Lung microvascular endothelial cell (primary cell): ENCODE measurements at places on chromosomes 7 and 10. TPM values are rescaled to one million over a fixed set of nuclear protein-coding genes. Genes with fewer than 3 reads are reported as not detected.
A peak's percentile ranks its signal among the peaks of the same experiment; 100 is the strongest.

WDFY4 gene
- total RNA-seq: under 0.01 and 0.87 TPM in 2 replicates

DNA sequence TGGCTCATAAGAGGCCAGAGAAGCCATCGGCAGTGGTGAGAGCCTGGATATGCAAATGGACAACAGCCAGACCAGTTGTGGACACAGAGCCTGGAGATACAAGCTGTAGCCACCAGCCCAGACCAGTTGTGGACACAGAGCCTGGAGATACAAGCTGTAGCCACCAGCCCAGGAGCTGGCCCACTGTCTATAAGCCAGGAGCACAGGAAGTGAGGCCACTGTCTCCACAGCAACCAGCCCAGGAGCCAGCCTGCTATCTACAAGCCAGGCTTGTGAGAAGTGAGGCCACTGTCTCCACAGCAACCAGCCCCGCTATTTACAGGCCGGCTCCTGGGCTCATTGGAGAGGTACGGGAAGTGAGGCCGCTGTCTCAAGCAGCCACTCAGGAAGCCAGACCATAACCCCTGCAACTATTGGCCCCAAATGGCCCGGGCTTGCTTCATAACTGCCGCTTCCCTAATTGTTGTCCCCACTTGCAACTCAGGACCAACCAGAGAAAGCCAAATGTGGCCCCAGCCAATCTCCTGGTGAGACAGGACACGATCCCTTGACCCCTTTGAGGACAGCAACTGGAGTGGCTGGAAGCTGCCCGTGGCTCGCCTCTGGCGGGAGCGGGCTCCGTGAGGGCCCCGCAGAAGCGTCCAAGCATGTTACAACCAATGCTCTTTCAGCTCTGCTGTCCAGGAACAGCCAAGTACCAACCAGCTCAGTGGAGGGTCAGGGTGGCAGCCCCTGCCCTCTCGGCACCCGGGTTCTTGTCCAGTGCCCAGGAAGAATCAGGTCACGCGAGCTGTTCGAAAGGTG, 44.1 kb upstream of the CNPY1 start:
- peak; percentile 44 for DNase-seq

- no peak for DNase-seq
These were observed 183.1 kb upstream of the PRSS58 start for GRCh38 chr7:142440906-142441411.

DNA sequence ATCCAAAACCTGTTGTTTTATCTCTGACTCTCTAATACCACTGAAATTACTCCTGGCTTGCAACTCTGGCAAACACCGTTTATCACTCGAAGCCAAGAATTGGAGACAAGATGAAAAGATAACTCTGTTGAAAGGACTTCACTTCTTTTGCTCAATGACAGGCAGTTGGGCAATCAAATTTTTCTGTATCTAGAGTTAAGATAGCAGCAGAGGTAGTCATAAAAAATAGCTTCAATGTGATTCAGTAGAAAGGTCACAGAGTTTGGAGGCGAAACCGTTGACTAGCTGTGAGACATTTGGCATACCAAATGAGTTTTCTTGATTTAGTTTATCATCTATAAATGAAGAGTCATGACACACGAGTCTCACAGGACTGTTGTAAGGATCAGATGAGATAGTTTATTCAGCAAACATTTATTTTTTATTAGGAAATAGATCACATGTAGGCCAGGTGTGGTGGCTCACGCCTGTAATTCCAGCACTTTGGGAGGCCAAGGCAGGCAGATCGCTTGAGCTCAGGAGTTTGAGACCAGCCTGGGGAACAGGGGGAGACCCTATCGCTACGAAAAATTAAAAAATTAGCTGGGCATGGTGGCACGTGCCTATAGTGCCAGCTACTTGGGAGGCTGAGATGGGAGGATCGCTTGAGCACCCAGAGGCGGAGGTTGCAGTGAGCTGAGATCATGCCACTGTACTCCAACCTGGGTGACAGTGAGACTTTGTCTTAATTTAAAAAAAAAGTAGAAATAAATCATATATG, 23.6 kb downstream of the AKR1B1 start:
- no peak for DNase-seq

DNA sequence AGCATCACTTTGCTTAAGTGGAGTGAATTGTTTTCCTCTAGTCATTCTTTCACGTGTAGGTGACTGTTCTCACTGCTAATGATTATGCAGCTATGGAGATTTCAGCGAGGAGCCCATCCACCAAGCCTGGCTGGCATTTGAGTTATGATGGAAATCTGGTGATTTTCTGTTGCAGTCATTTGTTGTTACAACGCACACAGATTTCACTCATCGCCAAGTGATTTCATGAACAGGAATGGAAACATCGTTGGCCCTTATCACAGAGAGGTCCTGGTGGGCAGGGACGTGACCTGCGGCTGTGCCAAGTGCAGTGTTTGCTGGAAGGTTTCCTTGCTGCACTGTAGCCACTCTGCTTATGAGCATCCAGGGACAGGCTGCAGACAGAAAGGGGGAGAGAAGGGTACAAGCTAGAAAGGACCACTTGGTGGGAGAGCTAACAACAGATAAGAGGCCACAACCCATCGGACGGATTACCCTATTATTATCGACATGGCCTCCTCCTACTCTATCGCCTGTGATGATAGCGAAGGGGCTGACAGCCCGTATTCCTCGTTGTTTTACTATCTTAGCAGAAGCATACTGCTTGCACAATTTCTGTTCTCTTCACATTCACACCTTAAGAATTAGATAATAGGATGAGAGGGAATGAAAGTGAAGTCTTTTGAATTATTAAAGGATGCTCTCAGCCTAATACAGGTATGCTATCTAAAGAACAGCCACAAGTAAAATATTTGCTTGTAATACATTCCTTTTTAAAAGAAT, 99.0 kb upstream of the PITRM1 start:
- DNase-seq: no peak

DNA sequence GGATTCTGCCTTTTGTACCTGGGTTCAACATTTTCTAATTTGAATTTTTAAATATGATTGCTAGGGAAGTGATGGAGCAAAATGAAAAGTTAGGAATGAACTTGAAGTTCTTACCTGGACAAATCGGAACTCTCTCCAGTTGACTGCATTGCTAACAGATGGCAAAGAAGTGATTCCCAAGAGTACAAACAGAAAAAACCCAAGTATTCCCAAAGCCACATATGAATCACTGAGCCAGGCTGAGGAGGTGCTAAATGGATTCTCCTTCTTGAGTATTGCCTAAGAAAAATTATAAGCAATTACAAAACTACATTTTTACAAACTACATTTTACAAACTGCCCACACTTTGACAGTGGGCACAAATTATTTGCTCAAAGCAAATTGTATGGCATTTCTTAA, 25.9 kb downstream of the STEAP4 start:
- no peak for DNase-seq

DNA sequence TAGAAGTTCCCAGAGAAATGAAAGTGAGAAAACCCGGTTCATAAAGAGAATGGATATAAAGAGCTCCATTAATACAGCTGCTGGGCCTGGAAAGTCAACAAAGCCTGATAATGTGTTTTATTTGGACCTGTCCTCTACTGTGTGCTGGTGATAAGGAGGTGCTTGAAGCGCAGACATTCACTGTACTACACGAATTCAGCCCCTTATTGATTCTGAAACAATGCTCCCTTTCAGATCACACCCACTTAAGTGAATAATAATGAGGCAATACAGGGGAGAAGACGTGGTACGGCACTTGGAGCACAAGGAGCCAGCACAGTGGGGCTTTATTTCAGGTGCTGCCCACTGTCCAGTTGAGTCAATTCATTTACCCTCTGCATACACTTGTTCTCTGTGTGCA, 260.8 kb downstream of the FGFR2 start:
- DNase-seq: no peak

- no peak for DNase-seq
These were observed 304.3 kb downstream of the PTPRN2 start for GRCh38 chr7:158283016-158283974.

- no peak for DNase-seq
These were observed 89.1 kb upstream of the AGR3 start for GRCh38 chr7:16970732-16971482.

- no peak for DNase-seq
These were observed 9.9 kb upstream of the CXCL12 start for GRCh38 chr10:44394696-44395381.

DNA sequence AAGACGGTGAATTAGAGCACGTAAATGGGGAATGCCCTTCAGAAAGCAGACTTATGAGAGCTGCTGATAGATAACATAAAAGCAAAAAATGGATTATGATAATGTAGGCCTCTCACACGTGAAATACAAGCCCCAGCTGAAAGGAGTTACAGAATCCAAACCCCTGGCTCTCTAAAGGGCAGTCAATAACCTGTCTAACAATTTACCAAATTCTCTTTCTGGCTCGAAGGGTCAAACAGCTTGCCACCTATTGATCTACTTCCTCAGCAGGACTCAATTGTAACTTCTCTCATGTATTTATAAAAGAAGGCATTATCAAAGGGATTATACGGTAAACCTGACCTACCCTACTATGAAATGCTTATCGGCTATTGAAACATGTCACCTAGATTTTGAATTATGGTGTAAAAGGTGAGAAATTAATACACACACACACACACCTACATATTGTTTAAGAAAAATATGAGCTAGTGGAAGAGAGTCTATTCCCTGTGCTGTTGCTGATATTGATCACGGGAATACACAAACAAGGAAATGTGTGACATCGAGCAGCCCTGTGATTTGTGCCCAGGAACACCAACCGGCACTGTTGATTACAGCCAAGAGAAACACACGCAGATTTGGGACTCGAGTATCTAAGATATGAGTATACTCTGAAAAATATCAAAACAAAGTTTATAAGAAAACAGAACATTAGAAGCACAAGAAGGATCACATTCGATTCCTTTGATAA, 135.6 kb upstream of the NEBL start:
- no peak for DNase-seq

- no peak for DNase-seq
These were observed 64.4 kb upstream of the SKAP2 start for GRCh38 chr7:26928703-26929347.

DNA sequence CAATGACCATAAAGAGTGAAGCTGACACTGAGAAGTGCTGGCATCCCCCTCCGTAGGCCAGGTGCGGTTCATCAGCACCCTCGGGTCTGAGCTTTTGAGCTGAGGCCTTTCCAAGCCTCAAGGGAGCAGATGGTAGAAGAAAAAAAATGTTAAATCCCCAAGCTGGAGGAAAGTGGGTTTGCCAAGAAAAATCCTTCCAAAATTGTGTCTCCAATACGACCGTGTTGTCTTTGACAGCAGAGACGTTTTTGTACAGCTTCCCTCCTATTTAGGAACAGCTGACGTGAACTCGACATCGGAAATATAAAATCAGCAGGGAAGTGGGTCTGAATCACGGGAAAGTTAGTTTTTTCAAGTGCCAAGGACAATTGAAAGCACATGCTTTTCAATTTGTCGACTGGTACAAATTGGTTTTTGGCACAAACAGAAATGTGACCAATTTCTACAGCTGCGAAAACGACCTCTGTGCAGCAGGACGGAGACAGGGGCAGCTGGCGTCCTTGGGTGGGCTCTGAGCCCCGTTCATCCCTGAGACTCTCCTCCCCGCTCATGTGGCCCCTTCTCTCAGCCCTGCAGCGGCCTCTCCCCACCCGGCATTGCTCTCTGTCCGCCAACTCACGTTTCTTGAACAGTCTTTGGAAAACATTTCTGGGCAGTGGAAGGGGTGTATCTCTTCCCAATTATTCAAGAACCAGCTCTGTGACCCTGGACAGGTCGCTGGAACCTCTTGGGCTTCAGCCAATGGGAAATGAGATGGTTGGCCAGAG, 89.9 kb downstream of the PAXIP1 start:
- DNase-seq: no peak
